Activated CD8-positive, alpha-beta memory T cell treated with anti-CD3 and anti-CD28 coated beads for 48 hours (primary cell): ENCODE measurements at places on chromosomes 1 and 21.

- DNase-seq, result no peak
These were observed 103.8 kb downstream of the EPHB2 start for GRCh38 chr1:22814176-22815042.

DNA sequence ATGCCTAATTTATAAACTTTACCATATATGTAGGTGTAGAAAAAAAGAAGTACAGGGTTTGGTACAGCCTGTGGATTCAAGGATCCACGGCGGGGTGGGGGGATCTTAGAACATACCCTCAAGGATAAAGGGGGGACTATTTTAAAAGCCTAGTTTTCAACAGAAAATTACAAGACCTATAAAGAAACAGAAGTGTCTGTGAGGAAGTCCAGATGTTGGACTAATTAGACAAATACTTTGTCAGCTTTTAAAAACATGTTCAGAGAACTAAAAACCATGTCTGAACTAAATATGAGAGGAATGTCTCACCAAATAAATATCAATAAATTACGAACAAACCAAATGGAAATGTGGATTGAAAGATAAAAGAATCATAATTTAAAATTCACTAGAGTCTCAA is 51.6 kb downstream of the TRMT1L start:
- DNase-seq, result no peak

- no peak for DNase-seq
These were observed 111.1 kb upstream of the ETV3 start for GRCh38 chr1:157249326-157249725.

- DNase-seq, result no peak
These were observed 30.5 kb downstream of the TMEM53 start for GRCh38 chr1:44643721-44644334.

DNA sequence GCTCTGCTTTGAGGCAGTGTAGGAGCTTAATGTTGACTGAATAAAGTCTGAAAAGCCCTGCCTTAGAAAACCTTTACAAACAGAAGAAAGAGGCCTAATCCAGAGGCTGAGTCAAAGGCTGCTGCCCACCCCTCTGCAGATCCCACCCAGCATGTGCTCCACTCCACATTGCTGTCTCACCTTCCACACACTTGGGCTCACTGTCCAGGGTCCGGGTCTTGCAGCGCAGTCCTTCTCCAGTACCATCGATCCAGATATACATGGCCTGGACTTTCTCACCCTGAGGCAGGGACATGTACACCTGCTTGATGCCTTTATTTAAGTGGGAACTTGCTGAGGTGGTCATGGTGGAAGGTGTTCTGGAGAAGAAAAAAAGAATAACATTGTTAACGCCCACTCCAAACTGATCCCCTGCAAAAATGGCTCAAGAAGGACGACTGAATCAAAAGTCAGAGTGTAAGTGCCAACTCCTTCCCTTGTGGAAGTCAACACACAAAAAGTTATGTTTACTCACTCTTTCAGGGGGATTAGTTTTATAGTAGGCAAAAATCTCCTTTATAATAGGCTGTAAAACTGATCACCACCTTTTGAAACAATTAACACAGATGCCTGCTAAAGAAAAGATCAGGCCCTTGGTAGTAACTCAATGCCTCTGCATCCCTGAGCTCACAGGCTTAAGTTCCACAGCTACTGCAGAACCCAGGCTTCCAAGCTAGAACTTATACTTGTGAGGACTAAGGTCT is 3.0 kb downstream of the GLUL start:
- DNase-seq, result no peak

DNA sequence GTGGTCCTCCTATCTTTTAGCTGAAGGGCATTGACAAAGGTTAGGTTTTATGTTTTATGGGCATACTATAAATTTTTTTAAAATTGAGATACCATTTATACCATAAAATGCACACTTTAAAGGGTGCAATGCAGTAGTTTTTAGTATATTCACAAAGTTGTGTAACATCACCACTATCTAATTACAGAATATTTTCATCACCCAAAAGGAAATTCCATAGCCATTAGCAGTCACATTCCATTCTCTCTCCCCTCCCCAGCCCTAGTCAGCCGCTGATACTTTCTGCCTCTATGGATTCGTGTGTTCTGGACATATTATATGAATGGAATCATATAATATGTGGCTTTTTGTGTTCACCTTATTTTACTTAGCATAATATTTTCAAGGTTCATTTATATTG is 135.8 kb upstream of the B3GALT2 start:
- no peak for DNase-seq

- DNase-seq, result no peak
These were observed 9.0 kb downstream of the PRDX1 start for GRCh38 chr1:45512641-45513054.

DNA sequence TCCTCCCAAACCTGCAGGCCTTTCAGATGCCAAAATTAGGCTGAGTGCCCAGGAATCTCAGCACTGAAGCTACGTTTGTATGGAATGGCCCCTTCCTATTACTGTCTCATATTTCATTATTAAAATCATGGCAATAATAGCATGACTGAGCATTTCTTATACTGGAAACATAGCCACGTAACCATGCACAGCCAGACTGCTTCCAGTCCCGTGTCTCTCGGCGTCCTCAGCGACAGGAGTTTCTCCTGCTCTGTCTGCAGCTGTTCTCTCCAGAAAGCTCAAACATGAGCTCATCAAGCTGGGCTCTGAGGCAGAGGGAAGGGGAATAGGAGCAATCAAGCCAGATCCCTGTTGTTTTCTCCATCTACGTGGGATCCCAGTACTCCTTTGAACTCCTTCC is 104.0 kb downstream of the CDC7 start:
- DNase-seq, result no peak

GRCh38 chr1:81982523-81982922 is 181.8 kb downstream of the ADGRL2 start:
- no peak for DNase-seq

- no peak for DNase-seq
These were observed 204.8 kb upstream of the GALNT2 start for GRCh38 chr1:229862017-229862774.

DNA sequence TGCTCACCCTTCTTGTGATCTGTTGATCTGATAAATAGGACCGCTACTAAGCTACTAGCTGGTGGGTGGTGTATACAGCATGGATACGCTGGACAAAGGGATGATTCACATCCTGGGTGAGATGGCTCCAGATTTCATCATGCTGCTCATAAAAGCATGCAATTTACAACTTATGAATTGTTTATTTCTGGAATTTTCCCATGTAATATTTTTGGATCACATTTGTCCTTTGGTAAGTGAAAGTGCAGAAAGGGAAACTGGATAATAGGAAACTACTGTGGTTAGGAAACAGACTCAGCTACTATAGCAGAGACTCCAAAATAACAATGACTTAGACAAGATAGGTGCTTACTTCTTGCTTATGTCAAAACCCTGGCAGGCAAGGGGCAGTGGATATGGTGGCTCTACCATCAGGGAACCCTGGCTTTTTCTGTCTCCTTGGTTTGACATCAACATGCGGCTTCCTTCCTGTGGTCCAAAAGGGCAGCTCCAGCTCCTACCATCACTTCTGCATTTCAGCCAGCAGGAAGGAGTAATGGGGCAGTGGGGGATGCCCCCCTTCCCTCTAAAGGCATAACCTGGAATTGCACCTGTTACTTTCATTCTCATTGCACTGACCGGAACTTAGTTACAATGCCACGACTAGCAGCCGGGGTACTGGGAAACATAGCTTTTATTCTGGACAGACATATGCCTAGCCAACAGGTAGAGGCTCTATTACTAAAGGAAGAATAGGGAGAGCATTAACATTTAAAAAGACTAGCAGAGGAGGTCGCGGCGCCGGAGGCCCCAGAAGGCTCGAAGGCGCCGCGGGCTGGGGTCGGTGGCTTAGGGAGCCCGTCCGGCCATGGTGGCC is 13.8 kb upstream of the AK2 start:
- no peak for DNase-seq

GRCh38 chr1:207818971-207819451 is 67.2 kb downstream of the CD46 start:
- DNase-seq, result no peak

DNA sequence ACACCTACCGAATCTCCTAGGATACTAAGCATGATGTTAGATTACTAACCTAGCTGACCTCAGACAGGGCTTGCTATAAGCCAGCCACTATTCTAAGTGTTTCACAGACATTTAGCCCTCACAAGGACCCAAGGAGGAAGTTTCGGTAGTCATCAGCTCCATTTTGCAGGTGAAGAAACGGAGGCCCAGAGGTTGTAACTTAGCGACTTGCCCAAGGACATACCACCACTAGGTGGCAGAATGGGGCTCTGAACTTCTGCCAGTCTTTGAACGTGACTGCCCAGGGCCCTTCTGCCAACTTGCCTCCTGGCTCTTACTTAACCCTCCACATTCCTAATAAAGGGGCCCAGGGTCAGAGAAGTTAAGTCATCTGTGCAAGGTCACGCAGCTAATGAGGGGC is 283.5 kb downstream of the C1orf94 start:
- peak; percentile 3 for DNase-seq

GRCh38 chr1:66283622-66284041 is 250.3 kb upstream of the SGIP1 start:
- no peak for DNase-seq

DNA sequence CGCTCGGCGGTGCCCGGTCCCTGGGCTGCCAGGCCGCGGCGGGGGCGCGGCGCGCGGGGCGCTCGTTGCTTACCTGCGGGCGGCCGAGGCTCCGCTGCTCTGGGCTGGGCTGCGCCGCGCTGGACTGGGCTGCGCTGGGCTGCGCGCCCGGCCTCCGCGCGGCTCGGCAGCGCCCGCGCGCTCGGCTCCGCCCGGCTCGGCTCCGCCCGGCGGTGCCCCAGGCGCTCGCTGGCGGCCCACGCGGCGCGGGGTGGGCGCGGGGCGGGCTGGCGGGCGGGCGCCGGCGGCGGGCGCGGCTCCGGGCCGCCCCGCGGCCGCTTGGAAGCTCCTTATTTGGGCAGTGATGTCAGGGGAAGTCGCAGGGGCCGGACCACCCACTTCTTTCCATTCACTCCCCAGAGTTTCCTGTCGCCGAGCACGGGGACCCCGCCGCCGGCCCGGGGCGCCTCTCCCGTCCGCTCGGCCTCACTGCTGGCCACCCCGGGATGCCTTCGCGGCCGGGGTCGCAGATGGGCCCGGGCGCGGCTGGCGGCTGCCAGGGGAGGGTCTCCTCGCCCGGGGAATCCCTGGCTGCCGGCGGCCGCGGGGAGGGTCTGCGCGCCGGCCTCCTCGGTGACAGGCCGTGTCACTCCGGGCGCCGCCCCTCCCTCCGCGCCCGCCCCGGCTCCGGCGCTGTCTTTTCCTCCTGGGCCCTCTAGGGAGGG is 177.7 kb upstream of the EDN2 start:
- peak; percentile 55 for DNase-seq
